Activated CD4-positive, alpha-beta T cell treated with anti-CD3 and anti-CD28 coated beads, Interleukin-2, amount 50 U/mL, for 1 hour (primary cell): ENCODE measurements at places on chromosomes 16 and 17.

- peak; percentile 14 for DNase-seq
Measured at GRCh38 chr16:57134982-57135381, 42.6 kb downstream of the CPNE2 start.

- DNase-seq, result no peak
Measured at GRCh38 chr16:10405386-10405939, 19.6 kb downstream of the ATF7IP2 start.

DNA sequence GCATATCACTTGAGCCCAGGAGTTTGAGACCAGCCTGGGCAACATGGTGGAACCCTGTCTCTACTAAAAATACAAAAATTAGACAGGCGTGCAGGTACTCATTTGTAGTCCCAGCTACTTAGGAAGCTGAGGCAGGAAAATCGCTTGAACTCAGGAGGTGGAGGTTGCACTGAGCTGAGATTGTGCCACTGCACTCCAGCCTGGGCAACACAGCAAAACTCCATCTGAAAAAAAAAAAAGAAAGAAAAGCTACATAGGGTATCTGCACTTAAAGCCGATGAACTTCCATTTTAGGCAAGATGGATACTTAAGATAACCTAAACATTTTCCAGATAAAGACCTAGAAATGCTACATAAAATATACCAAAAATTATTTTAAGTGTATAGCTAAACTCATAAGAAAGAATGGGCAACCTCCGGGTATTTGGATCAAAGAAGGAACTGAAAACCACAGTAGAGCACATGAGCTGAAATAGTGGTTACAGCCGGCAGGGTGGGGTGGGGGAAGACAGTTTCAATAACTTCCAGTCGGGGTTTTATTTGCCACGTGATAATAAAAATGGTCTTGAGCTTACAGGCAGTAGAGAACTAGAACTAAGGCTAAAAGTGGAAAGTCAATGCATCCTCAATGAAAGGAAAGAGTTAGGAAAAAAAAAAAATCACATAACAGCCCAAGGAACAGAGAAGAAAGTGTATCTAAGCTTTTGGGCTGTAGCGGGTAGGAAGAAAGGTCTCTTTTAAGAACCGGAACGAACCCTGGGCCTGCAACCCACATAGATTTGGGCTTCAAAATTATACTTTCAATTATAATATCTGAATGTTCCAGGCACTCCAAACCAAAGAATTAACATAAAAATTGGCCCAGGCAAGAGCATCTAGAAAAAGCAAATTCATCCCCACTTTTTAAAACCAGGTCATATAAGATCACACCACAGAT is 53.1 kb downstream of the CFDP1 start:
- peak; percentile 25 for DNase-seq

DNA sequence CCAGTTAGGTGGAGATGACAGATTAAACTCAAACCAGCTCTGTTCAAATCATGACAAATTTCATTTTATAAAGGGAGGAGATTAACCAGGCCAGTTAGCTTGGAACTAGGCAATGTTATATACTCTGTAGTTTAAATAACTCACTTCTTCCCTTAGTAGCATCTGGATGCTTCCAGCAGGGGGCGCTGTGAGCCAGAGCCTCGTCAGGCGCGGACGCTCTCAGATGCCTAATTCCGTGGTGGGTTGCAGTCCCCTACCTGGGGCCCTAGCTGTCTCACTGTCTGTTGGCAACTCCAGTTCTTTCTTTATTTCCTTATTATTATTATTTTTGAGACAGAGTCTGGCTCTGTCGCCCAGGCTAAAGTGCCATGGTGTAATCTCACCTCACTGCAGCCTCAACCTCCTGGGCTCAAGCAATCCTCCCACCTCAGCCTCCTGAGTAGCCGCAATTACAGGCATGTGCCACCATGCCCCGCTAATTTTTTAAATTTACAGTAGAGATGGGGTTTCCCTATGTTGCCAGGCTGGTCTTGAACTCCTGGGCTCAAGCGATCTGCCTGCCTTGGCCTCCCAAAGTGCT is 17.3 kb upstream of the WFDC1 start:
- DNase-seq, result peak; percentile 76

DNA sequence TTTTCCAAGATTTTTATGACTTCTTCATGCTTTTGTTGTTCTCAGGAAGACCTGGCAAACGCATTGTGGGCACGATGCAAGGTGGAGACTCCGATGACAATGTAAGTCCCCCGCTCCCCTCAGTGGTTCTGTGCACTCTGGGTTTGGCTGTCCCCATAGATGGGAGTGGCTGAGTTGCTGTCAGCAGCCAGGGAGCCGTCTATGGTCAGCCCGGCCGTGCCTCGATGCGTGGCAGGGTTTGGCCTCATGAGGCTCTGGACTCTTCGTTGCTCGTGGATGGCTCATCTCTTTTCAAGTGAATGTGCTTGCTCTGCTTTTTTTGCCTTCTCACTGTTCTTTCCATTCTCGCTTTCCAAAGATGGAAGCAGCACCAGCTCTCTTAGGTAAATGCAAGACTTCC is 31.9 kb downstream of the CLUAP1 start:
- DNase-seq, result no peak

DNA sequence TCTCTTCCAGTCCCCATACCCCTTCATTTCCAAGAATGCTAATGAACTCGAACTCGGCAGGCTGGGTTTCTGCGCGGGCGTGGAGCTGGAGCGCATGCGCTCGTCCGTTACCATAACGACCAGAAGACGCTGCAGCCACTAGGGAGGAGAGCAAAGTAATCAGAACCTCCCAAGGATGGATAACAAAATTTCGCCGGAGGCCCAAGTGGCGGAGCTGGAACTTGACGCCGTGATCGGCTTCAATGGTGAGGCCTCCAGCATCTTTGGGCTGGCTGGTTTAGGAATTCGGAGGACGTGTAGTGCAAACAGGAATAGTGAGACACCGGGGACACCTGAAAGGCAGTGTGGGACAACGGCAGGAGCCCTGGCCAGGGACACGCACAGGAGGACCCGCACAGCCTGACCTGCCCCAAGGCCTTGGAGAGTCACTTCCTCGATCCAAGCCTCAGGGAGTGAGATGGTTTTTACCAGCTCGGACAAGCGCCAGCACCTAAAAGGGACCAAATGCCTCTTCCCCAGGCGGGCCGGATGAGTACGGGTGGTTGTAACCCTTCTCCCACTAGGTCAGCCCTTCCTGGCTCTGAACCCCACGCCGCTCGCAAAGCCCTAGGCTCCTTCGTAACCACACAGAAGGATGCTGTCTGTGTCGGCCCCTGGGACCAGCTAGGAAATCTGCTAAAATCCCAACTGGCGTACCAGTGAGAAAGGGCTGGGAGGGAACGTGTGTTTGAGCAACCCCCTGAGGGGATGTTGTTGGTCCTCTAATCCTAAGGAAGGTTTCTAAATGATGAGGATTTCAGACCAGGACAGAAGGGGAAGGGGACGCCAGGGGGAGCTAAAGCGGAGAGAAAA is at the start of gene CFAP52:
Gene CFAP52, plus strand, starts transcription at position 122 of the 852 bp plus-strand sequence. Its CDS starts 54 bp downstream, at position 176.
- peak; percentile 70 for DNase-seq

DNA sequence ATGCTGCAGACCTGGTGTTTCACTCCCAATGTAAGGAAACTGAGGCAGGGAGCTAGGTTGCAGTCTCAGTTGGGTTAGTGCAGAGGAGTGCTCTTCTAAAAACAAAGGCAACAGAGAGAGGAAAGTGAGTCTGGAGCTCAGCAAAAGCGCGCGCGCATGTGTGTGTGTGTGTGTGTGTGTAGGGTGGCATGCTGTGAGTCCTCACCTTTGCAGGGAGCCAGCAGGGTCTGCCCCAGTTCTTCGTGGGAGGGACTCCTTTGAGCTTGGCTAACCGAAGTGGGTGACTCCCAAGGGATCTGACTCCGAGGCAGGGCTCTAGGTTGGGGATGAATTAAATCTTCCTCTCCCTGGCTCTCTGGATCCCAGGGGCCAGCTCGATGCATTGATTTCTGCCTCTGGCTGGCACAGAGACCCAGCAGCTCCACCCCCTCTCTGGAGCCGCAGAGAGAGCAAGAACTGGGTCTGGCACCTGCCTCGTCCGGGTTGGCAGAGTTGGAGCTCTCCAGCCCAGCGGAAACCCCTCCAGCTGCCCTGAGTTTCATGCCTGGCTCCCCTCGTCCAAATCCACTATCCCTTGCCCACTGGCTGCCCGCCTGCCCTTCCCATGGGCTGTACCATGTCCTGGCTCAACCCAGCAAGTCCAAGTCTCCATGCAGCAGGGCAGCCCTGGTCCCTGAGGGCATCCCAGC is 1.3 kb upstream of the BTBD17 start:
- DNase-seq, result no peak

GRCh38 chr16:73793871-73794437 is 502.7 kb upstream of the PSMD7 start:
- DNase-seq, result no peak

DNA sequence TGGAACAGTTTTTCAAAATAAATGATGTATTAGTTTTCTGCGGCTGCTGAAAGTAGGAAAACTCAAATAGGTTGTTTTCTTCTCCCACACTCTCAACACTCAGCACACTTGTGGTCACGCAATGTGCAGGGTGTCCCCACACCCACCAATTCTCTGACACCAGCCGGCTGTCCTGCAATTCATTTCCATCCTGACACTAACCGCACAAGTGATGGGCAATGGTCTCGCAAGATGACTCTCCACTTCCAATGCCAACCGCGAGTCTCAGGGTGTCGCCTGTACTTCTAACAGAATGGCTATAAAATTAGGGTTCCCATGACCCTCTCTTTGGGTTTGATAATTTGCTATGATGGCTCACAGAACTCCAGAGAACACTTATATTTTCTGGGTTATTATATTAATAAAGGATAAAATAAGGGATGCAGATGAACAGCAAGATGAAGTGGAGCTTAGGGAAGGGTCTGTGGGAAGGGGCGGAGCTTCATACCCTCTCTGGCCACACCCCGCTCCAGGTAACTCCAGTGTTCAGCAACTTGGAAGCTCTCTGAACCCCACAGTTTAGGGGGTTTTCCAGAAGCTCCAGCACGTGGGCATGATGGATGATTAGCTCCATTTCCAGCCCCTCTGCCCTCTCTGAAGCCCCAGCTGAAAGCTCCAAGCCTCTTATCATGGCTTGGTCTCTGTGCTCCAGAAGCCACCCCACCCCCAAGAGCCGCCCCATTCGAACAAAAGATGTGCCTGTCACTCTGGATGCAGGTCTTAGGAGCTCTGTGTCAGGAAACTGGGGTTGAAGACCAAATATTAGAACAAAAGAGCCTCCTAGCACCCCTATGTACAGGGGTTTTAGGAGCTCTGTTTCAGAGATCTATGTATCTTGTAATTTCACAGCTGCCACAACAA is 19.8 kb downstream of the TAF1C start:
- no peak for DNase-seq

- no peak for DNase-seq
Measured at GRCh38 chr17:77782201-77782600, 176.3 kb upstream of the TNRC6C start.

DNA sequence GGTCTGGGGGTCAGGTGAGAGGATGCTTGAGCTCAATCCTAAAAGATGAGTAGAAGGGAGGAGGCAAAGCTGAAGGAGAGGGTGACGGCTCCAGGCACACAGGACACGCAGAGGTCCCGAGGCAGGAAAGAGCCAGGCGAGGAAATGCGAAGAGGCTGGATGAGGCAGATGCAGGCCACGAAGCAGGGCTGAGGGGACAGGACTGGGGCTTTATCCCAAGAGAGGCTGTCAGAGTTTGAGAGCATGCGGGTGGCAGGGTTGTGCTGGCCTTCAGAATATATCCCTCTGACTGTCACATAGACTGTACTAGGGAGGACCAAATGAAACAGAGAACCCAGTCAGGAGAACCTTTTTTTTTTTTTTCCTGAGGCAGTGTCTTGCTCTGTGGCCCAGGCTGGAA is 100.2 kb downstream of the RMI2 start:
- DNase-seq, result no peak

- DNase-seq, result no peak
Measured at GRCh38 chr16:86816930-86817625, 238.7 kb downstream of the FOXL1 start.
